ENCODE measurements at places on chromosomes 16 and 17. TPM values are rescaled to one million over a fixed set of nuclear protein-coding genes. Genes with fewer than 3 reads are reported as not detected.

The CIBAR2 gene
- not detected for total RNA-seq

The EMP2 gene
- 187 TPM for total RNA-seq

- H3K4me1 ChIP-seq, result no peaks in the 10 kb centered on the region
- no peak for DNase-seq
- no peaks in the 10 kb centered on the region for H3K27me3 ChIP-seq
- peak overlapping the region; percentile 82 for H3K4me3 ChIP-seq
Measured at GRCh38 chr16:58393138-58393504, 850 bp downstream of the GINS3 start.

DNA sequence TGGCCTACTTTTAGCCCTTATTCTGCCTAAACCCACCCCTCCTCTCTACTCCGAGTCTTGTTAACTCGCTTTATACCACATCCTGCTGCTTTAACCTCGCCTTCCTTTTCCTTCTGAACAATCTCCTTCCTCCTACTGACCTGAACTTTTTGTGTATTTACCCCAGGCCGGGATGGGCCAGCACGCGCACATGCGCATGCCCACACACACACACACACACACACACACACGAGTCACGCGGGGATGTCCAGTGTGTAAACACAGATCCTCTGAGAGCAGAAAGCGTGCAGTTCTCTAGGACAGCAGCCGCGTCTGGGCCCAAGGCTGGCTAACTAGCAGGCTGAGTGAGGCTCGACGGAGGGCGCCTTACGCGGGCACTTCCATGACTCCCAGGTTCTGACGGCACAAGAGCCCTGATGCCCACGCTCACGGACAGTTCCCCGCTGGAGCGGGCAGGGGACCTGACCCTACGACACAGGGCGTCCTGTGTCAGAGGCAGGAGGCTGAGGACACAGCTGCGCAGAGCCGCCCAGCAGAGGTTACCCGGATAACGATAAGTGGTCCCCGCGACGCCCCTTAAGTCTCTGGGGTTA lies 610 bp downstream of the PIK3R5 start:
- no peaks in the 10 kb centered on the region for H3K4me1 ChIP-seq
- H3K27ac ChIP-seq, result no peak overlapping the region
- H3K36me3 ChIP-seq, result no peaks in the 10 kb centered on the region
- H3K27me3 ChIP-seq, result no peaks in the 10 kb centered on the region
- no peak overlapping the region for H3K4me3 ChIP-seq

The SCRN2 gene
- total RNA-seq, result 80.8 TPM

DNA sequence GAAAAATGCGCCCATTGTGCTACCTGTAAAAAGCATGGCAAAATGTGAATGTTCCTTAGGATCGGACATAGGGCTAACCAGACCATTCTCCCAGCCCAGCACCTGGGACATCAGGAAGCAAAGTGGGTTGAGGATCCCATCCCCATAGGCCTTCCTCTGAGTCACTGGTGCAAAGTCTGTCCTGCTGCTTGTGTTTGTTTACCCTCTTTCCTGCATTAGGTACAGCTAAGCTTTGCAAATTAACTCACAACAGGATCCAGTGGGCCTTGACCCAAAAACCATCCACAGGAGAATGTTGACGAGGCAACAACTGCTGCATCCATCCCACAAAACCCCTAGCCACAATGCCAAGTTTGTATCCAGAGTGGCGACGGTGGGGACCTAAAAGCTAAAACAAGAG lies 106.2 kb downstream of the GRIN2A start:
- no peaks in the 10 kb centered on the region for H3K27me3 ChIP-seq
- H3K36me3 ChIP-seq, result no peaks in the 10 kb centered on the region
- H3K4me1 ChIP-seq, result peaks cover 23% of the 10 kb centered on the region
- no peak overlapping the region for H3K4me3 ChIP-seq
- no peak overlapping the region for H3K27ac ChIP-seq

DNA sequence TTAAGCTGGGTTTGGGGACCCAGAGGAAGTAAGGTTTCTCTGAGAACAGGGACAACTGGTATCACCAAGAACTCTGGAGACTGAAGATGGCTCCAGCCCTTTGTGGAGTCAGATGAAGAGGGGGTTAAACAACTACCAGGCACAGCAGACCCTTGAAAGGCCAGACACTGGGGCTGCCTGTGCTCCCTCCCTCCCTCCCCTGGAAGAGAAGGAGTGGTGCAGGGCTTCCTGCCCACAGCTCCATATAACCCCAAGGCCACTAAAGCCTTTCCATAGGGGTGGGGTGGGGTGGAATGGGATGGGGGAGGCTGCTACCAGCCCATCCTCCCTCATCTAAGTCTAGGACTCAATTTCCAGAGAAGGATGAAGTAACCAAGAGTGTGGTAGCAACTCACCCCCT lies 66.7 kb downstream of the CCDC182 start:
- H3K4me1 ChIP-seq, result no peaks in the 10 kb centered on the region
- H3K27ac ChIP-seq, result no peak overlapping the region
- no peaks in the 10 kb centered on the region for H3K27me3 ChIP-seq

DNA sequence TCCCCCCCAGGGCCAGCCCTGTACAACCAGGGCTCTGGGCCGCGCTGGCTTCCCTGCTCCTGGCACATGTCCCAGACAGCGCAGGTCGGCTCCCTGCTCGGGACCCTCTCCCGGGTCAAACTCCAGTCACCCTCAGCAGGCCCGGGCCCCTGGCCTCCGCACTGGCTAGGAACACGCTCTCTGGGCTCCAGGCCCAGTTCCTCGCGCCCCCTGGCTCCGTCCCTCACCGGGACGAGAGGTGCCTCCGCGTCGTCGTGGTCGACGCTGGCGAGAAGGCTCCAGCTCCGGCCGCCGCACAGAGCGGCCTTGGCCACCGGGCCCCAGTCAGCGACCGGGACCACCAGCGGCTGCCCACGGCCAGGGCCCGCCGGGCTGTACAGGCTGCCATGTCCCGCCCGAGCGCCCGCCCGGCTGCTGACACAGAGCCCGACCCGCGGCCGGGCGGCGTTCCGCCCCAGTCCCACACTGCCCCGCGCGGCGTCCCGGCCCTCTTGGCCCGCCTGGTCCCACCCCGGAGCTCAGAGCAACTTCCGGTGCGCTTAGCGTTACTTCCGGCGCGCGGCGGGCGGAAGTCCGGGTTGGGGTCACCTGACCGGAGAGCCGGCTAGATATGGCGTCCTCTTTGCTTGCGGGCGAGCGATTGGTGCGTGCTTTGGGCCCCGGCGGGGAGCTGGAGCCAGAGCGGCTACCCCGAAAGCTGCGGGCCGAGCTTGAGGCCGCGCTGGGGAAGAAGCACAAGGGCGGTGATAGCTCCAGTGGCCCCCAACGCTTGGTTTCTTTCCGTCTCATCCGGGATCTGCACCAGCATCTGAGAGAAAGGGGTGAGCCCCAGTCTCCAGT lies at the start of gene POLDIP2:
POLDIP2 (minus strand) TSS at position 467 of the 840 bp plus-strand sequence; CDS start at position 388, 79 bp downstream.
- no peaks in the 10 kb centered on the region for H3K27me3 ChIP-seq
- H3K36me3 ChIP-seq, result peaks cover 22% of the 10 kb centered on the region
- peak; percentile 100 for DNase-seq
- peak within 1 kb of the TSS; percentile 78 for H3K4me3 ChIP-seq
- H3K4me1 ChIP-seq, result peaks cover 15% of the 10 kb centered on the region

GRCh38 chr16:676913-677312 lies 1.4 kb downstream of the RHBDL1 start:
- DNase-seq, result no peak
- peaks cover 4% of the 10 kb centered on the region for H3K36me3 ChIP-seq
- H3K27me3 ChIP-seq, result no peaks in the 10 kb centered on the region

- no peaks in the 10 kb centered on the region for H3K27me3 ChIP-seq
- no peak overlapping the region for H3K27ac ChIP-seq
- peaks cover 3% of the 10 kb centered on the region for H3K36me3 ChIP-seq
- no peak for DNase-seq
Measured at GRCh38 chr16:48536614-48537200, 73.3 kb downstream of the N4BP1 start.

DNA sequence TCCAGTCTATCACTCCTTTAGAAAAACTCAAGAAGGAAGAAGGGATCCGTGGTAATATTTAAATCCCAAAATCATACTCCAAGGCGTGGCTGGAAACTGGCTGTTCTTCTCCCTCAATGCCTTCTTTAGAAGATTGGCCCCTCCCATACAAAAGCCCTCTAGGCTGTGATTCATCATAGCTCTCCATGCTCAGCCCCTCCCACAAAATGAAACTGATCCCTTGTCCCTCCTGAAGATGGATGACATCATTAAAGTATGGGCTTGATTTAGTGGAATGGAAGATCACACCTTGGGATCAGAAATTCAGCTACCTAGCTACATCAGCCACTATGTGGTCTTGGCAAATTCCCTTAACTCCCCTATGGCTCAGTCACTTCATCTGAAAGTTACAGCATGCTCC lies 4.1 kb downstream of the GRIN2A start:
- no peak for DNase-seq
- H3K27me3 ChIP-seq, result no peaks in the 10 kb centered on the region
- H3K4me1 ChIP-seq, result 0 out of 2 replicates have a peak, but pooled peaks cover 7% of the 10 kb centered on the region

- no peak overlapping the region for H3K4me3 ChIP-seq
- 0 out of 2 replicates have a peak, but pooled peaks cover 5% of the 10 kb centered on the region for H3K4me1 ChIP-seq
- no peak overlapping the region for H3K27ac ChIP-seq
- H3K27me3 ChIP-seq, result no peaks in the 10 kb centered on the region
- H3K36me3 ChIP-seq, result no peaks in the 10 kb centered on the region
Measured at GRCh38 chr16:85206472-85207356, 94.4 kb upstream of the CIBAR2 start.

The CTDNEP1 gene
- 71.1 TPM for total RNA-seq

GRCh38 chr17:78573955-78574354 lies 3.2 kb downstream of the DNAH17 start:
- H3K36me3 ChIP-seq, result no peaks in the 10 kb centered on the region
- no peak overlapping the region for H3K4me3 ChIP-seq
- H3K4me1 ChIP-seq, result no peaks in the 10 kb centered on the region
- no peaks in the 10 kb centered on the region for H3K27me3 ChIP-seq

DNA sequence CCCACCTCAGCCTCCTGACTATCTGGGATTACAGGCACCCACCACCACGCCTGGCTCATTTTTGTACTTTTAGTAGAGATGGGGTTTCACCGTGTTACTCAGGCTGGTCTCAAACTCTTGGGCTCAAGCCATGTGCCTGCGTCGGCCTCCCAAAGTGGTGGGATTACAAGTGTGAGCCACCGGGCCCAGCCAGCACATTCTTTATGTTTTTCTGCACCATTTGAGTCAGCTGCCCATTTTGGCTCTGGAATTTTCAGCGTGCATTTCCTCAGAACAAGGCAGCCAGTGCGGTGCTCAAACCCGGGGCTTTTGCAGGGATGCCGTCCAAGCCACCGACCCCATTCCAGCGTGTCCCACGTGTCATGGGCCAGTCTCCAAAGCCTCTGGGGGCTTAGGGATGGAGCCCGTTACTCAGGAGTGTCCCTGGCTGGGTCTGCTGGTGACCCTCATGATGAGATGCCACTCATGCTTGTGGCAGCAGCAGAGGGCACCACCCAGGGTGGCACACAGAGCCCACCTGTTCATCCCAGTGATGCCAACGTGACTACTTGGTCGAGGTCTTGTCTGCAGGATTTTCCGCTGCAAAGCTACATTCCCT lies 3.7 kb upstream of the RAB40C start:
- H3K27me3 ChIP-seq, result no peaks in the 10 kb centered on the region
- no peak overlapping the region for H3K4me3 ChIP-seq
- H3K36me3 ChIP-seq, result no peaks in the 10 kb centered on the region
- H3K4me1 ChIP-seq, result peaks cover 3% of the 10 kb centered on the region

GRCh38 chr17:1553354-1554266 lies 9.0 kb downstream of the PITPNA start:
- H3K36me3 ChIP-seq, result no peaks in the 10 kb centered on the region
- no peaks in the 10 kb centered on the region for H3K4me1 ChIP-seq
- no peak overlapping the region for H3K4me3 ChIP-seq
- no peak overlapping the region for H3K27ac ChIP-seq

DNA sequence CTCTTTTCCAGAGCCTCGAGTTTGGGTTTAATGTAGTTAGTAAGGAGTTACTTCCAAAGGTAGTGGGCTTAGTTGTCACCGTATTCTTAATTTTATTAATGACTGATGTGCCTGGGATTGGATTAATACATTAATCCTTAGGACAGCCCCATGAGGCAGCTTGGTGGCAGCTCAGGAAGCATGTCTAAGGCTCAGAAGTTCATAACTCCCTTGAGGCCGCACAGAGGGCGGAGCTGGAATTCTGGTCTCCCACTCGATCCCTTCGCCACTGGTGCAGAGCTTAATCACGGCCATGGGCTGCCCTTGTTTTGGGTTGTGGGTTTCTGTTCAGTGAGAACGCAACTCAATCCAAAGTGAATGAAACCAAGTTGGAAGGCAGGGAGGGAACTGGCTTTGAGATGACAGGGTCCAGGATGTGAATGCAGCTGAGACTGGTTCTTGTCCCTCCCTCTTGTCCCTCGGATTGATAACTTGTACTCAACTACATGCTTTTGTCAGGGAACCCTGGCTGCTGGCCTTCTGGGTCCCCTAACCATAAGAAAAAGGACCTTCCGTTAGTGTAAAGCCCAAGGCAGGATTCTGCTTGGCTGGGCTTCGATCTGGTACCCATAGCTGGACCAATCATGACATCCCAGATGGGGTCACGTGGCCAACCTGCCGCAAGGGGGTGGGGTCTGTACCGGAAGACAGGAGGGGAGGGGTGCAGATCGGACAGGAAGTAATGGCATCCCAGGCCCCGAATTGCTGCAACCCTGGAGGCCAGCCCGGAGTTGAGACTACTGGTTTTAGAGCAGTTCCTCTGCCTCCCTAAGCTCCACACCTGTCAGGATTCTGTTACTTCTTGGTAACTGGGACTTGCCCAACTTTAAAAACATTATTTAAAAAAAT lies 45.4 kb downstream of the SNX20 start:
- no peaks in the 10 kb centered on the region for H3K36me3 ChIP-seq
- no peak for DNase-seq
- no peaks in the 10 kb centered on the region for H3K27me3 ChIP-seq
- no peak overlapping the region for H3K4me3 ChIP-seq
- H3K27ac ChIP-seq, result no peak overlapping the region

DNA sequence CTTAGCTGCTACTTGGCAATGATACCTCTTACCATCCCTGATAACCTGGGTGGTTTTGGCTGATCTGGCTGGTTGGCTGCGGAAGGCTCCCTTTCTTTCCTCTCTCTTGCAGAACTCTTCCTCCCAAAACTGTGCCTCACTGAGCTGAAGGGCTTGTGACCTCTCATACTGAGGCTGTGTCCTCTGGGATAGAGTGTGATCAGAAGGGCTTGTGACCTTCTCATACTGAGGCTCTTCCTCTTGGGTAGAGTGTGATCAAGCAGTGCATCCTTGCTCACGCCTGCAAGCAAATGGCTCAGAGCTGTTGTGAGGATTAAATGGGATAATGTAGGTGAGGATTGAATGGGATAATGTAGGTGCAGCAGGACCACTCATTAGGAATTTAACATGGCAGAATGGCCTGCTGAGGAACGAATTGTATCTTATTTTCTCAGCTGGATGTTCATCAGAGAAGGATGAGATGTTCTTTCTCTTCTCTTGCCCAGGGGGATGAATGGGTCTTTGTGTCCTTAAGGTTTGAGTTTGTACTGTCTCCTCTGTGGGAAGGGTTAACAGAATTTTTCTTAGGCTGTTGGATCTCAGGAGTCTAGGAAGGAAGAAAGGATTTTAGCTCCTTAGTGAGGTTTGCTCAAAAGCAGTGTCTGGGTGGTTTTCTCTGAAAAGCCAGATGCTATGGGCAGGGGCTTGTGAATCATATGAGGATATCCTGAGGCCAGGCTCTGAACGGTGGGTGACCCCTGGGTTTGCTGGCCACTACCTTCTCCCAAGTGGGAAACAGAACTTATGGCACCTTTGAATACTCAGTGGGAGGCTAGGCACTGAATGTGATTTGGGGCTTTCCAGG lies 130.0 kb upstream of the HS3ST2 start:
- no peaks in the 10 kb centered on the region for H3K27me3 ChIP-seq
- H3K4me3 ChIP-seq, result no peak overlapping the region
- H3K27ac ChIP-seq, result no peak overlapping the region
- no peak for DNase-seq
- H3K36me3 ChIP-seq, result no peaks in the 10 kb centered on the region
